Non-pigmented ciliary epithelial cell (primary cell): ENCODE measurements at places on chromosomes 5 and 9.

GRCh38 chr5:66231508-66231907, 87.4 kb downstream of the SREK1 start:
- DNase-seq = no peak

DNA sequence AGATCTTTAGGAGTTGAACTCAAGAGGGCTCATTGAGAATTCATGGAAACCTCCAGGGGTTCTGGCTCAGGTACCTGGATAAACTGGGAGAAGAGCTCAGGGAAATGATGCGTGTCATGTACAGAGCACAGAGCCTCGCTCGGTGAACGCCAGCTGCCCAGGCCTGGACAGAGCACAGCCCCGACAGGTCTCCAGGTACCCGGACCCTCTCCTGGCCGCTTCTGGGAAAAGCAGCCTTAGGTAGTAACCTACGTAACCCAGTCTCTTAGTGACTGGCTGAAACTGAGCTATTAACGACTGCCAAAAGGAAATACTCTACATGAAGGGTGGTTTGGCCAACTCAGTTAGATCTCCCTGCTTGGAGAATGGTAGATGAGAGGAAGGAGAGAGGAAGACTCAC, 157.4 kb downstream of the TTLL11 start:
- DNase-seq = no peak

- DNase-seq = no peak
These were observed 1209.3 kb upstream of the C9orf72 start for GRCh38 chr9:28782630-28783029.

DNA sequence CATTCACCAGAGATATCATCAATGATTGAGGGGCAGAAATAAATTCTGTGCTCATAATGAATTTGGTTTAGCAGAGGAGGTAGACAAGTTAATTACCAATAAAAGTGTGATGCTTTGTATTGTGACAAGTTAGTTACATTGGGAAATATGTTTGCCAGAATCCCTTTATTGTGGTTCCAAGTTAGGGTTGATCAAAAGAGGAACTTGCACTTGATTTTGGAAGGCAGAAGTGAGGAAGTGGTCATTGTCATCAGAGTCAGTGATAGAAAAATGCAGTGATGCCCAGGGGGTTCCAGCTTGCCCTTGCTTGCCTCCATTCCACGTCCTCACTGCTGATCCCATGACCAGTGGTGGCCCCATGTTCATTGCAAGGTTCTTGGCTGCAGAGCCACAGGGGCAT, 69.7 kb downstream of the SVEP1 start:
- DNase-seq = no peak

GRCh38 chr5:11941566-11941965, 37.3 kb upstream of the CTNND2 start:
- DNase-seq = no peak

GRCh38 chr5:97838214-97838613, 655.2 kb upstream of the RIOK2 start:
- peak; percentile 94 for DNase-seq

GRCh38 chr9:125447202-125447802, 185.7 kb downstream of the GAPVD1 start:
- no peak for DNase-seq

- peak; percentile 60 for DNase-seq
These were observed 43.1 kb downstream of the SPATA31D1 start for GRCh38 chr9:82031538-82032280.

GRCh38 chr5:13601112-13601511, 343.4 kb downstream of the DNAH5 start:
- DNase-seq = no peak

GRCh38 chr9:70065572-70065971, 21.9 kb downstream of the MAMDC2 start:
- no peak for DNase-seq

DNA sequence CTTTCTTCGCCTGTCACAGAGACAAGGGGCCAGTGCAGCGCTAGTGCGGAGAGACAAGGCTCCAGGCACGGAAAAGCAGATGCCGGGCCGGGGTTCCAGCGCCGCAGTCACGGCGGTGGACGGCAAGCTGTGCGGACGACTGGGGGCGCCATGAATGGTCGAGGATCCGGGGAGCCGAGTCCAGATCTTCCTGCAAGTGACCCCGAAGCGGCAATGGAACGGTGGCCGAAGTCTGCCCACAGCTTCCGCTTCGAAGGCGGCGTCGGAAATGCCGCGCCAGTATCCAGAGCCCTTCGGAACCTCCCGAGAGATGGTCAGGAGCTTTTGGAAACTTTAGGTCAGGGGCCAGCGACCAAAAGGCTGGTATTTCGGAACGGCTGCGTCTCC, 601 bp upstream of the FAF2 start:
- DNase-seq = no peak

GRCh38 chr5:133052317-133053175, 733 bp downstream of the HSPA4 start:
- DNase-seq = no peak

GRCh38 chr5:172454358-172455086, at the start of gene SH3PXD2B:
Gene SH3PXD2B, minus strand, starts transcription at chr5:172454525. Its CDS starts 173 bp downstream, at chr5:172454352.
- no peak for DNase-seq

DNA sequence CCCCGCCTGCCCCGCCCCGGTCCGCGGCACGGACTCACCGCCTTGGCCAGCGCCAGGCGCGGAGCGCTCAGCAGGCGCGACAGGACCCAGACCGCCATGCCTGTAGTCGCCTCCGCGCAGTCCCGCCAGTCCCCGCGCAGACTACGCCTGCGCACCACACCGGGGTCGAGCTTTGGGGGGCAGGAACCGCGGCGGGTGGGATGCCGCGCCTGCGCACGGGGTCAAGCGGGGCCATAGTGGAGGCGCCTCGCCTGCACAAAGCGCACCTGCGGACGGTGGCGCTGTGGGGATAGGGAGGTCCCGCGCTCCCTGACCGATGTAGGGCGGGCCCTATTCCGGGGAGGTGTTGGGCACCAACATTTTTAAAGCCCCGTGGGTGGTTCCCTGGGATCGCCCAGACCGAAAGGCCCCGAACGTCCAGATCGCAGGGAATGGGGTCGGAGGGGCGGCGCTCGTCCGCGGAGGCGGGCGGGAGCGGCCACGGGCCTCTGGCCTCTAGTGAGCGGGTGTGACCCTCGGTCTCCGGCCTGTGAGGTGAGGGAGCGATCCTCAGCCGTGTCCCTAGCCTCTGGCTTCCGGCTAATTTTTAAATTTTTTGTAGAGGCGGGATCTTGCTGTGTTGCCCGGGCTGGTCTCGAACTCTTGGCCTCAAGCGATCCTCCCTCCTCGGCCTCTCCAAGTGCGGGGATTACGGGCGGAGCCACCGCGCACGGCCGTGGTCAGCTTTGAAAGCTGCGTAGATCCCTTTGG, 70.8 kb upstream of the LPCAT1 start:
- no peak for DNase-seq

DNA sequence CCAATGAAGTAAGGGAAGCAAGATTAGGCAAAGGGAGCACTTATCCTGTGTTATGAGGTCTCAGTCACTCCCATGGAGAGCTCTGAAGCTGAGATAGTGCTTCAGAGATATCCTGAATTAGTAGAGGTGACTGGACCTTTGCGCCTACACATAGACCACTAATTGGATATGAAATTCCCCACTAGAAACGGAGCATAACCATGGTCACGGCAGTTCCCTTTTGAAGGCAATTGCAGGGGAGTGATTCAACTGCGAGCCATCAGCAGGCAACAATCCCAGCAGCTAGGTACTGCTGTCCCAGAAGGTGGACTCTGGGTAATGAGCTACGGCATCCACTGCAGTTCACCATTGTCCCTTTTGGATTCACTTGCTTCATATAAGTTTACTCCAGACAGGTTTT, 267.7 kb upstream of the RASA1 start:
- DNase-seq = no peak

- no peak for DNase-seq
These were observed 259.6 kb downstream of the TRPM3 start for GRCh38 chr9:70861797-70862196.

- no peak for DNase-seq
These were observed at the start of gene NR2F1-AS1 for GRCh38 chr5:93580927-93581445. Gene NR2F1-AS1, minus strand, starts transcription at chr5:93581219.
